ENCODE measurements at places on chromosomes 16 and 17.

DNA sequence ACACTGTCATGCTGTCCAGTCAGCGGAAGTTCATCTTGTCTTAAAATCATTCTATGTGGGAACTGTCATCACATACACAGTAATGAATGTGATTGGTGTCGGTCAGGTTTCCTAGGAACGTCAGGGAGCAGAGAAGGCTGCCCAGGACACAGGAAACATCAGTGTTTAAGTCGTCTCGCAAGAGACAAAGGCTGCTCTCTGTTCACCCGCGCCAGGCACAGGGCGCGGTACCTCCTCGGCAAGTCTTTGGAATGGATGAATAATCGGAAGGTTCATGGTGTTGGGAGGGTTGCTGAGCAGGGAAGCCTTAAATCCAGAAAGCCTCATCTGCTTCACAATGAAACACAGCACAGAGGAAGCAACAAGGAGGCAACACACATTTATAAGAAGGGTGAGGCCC, 148.2 kb downstream of the CPPED1 start:
- DNase-seq = no peak

DNA sequence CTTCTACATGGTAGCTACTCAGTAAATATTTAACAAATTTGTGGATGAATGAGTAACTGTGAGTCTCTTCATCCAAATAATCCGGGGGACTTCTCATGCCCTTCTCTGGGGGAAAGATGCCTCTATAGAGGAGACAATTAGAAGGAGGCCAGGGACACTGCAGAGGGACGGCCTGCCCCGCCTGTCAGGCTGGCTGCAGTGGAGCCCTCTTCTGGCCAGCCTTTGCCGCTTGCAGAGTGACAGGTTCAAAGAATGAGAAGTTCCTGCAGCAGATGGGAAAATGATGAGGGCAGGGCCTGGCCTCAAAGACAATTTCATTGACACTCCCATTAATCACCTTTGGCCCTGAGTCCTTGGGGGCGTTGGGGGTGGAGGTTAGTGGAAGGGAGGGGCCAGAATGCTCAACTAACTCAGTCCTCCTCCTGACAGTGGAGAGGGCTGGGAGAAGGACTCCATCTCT, 339.0 kb downstream of the MAF start:
- peak; percentile 45 for DNase-seq

DNA sequence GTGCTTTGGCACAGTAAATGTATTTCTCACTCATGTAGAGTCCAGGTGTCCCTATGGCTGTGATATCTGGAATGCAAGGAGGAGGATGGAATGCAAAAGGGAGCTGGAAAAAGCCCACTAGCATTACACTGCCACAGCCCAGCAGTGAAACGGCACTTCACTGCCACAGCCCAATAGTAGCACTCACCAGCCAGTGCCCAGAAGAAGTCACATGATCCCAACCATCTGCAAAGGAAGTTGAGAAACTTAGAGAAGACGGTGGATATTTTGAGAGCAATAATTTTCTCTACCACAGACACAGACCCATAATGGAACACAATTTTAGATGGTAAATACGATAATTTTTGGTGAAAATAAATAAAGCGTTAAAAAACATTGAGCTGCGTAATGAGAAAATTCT, 51.8 kb downstream of the C16orf82 start:
- DNase-seq = no peak

- DNase-seq = no peak
These were observed 63.7 kb upstream of the NLK start for GRCh38 chr17:27978689-27979175.

DNA sequence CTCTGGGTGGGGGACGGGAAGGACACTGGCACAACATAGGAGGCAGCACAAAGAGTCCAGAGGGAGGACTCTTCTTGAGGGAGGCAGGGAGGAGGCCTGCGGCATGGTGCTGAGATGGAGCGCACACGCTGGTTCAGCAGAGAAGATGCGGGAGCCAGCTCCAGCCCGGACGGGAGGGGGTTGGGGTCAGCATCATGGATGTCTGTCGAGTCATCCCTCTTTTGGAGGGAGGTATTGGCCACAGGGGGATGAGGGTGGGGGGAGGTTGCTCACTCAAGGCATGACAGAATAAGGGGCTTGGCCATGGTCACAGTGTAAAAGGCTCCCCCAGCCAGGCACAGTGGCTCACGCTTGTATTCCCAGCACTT, 19.3 kb downstream of the DCAKD start:
- no peak for DNase-seq

- no peak for DNase-seq
These were observed 39.9 kb downstream of the SMPD3 start for GRCh38 chr16:68408428-68408827.

DNA sequence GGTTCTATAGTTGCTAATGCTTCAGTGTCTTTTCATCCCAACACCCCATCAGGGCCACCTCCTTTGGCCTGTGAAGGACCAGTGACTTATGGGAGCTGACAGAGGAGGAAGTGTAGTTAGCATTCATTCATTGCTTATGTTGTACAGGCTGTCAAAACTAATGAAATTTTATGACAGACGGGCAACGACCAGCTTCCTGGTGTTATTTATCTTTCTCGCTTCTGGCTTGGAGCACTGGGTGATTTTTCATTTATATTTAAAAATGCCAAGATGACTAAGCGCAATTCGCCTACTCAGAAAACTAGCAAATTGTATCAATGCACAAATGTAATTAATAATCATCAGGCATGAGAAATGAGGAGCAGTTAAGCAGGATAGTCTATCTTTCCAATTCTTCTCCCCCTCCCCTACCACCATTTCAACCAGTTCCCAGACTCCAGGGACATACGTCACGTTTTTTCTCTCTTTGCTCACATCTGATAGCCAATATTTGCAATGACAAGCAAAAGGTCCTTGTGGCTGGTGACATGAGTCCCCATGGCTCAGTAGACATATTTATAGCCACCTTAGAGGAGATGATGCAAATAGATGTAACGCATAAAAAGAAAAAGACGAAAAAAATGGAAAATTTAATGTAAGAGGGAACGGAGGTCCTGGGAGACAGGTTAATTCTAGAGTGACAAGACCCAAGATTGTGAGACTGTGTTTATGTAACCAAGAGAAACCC, 11.2 kb downstream of the CDRT15 start:
- DNase-seq = no peak

- no peak for DNase-seq
These were observed 104.9 kb downstream of the RMI2 start for GRCh38 chr16:11450136-11450535.

GRCh38 chr17:4931963-4932362, at the start of gene GP1BA:
Gene GP1BA, plus strand, starts transcription at chr17:4932277. Its CDS starts 328 bp downstream, at chr17:4932605.
- no peak for DNase-seq

DNA sequence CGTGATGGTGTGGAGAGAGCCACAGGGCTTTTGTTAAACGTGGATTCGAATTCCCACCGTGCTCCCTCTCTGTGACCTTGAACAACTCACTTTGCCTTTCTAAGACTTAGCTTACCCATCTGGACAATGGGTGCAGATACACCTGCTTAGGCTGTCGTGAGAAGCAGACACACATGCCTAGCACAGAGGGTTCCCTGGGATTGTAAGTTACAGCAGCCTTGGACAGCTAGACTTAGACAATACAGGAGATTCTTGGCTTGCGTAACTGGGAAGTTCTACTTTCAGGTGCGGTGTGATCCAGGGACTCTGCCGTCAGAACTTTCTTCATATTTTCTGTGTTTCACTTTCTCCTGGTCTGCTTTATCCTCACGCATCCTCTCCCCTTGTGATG, 127.0 kb downstream of the ABCC1 start:
- DNase-seq = no peak

DNA sequence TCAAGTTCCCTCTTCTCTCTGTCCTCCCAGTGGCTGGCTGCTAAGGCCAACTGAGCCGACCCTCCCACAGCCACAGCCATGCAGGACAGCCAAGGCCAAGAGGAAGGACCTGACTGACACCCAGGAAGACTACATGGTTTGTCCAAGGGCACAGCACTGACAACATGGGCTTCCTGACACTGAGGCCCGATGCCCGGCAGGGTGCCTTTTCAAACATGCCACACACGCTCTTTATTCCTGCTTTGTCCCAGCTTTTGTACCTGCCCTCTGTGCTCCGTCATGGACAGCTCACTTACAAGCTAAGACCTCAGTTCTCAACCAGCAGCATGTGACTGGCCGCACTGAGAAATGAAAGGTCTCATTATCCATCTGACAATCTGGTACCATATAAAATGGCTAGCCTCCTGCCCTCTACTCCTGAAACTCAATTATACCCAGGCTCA, 45.8 kb downstream of the TEX2 start:
- DNase-seq = no peak

DNA sequence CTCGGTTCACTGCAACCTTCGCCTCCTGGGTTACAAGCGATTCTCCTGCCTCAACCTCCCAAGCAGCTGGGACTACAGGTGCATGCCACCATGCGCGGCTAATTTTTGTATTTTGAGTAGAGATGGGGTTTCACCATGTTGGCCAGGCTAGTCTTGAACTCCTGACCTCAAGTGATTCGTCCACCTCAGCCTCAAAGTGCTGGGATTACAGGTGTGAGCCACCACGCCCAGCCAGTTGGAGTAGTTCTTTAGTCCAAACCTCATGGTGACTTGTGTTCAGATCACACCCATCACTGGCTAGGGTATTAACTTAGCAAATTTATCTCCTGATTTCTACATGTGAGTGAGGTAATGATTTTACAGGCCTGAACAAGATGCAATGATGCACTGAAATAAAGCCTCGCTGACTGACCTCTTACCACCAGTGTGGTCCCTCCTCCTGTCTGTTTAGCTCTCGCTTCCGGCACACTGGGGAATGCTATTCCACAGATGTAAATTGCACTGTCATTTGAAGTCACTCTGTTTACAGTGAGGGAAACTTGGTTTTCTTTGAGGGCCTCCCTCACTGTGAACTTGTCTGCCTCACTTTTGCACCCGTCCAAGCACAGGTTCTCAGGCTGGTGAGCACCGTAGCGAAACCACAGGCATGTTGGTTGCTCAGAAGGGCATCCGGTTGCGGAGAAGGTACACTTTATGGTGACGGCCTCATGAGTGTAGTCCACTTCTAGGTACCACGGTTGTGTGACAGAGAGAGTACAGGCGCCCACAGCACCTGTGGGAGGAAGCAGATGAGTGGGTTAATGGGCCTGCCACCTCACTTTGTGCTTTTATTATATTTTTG, 5.5 kb downstream of the IGSF6 start:
- no peak for DNase-seq

GRCh38 chr17:17518014-17518413, 21.8 kb upstream of the RASD1 start:
- DNase-seq = no peak

GRCh38 chr16:88719267-88719932, 13.1 kb downstream of the CTU2 start:
- DNase-seq = no peak

DNA sequence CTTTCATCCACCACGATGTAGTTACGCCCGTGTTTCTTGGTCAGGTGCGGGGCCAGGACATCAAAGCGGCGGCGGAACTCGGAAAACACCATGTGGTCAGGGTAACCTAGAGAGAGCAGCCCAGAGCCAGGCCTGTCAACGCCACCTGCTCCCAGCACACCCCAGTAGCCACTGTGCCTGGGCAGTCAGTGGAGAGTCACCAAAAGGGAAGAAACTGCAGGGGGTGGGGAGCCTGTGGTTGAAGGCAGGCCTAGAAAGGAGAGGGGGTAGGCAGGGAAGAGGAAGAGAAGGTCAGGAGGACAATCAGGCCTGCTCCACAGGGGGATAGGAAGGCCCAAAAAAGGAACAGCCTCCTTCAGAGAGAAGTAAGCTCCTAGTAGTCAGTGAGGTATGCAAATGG, 64.1 kb downstream of the PIPOX start:
- DNase-seq = no peak

GRCh38 chr17:39920218-39921210, 2.1 kb upstream of the GSDMB start:
- DNase-seq = no peak

- no peak for DNase-seq
These were observed 89.8 kb downstream of the CYB561 start for GRCh38 chr17:63356337-63356757.

- no peak for DNase-seq
These were observed 110.4 kb downstream of the PITPNC1 start for GRCh38 chr17:67487506-67487905.

DNA sequence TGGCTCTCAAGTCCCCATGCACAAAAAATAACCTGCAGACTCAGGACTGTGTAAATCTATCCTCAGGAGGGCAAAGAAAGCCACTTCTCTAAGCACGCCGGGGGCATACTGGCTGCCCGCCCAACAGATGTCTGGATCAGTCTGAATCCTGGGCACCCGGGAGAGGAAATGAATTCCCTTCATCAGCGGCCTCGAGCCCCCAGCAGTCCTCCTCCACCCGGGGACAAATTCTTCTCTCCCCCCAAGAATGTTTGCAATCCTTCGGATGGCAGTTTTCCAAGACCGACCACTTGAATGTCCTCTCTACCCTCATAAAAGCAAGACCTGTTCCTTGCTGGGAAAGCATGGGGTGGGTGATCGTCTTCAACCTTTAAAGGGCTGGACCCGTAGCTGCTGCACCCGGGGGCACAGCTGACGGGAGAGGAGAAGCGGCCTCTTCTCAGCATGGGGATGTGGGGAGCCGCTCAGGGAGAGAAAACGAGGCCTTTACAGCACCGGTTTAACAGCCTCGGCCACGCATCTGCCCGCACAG, 9.4 kb upstream of the MAP2K3 start:
- DNase-seq = no peak

DNA sequence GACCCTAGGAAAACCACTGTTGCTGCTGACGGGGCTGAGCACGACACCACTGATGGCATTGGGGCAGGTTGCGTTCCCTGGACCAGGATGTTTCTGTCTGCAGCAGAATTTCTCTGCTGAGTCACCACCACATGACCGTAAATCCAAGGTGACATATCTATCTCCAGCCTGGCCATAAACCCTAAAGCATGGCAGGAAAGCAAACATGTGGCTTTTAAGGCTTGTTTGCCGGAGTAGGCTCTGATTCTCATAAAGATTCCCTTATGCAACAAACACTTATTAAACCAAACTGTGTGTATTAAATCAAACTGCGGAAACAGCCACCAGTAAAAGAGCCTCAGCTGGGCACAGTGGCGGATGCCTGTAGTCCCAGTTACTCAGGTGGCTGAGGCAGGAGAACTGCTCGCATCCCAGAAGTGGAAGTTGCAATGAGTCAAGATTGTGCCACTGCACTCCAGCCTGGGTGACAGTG, 17.3 kb downstream of the MPHOSPH6 start:
- DNase-seq = peak; percentile 61

- peak; percentile 62 for DNase-seq
These were observed at the start of gene SREBF1 for GRCh38 chr17:17836818-17837379. Gene SREBF1, minus strand, starts transcription at chr17:17836986. Its CDS starts 169 bp downstream, at chr17:17836817.

- no peak for DNase-seq
These were observed 2.2 kb downstream of the TEX2 start for GRCh38 chr17:64260886-64261285.

GRCh38 chr16:48452991-48453760, 68.0 kb upstream of the SIAH1 start:
- DNase-seq = no peak

GRCh38 chr17:9658593-9659211, 13.4 kb downstream of the USP43 start:
- DNase-seq = no peak
